ENCODE measurements at places on chromosomes 3 and 15.
A peak's percentile ranks its signal among the peaks of the same experiment; 100 is the strongest.

- DNase-seq, result no peak
Observed at GRCh38 chr3:58345457-58345856, 12.8 kb downstream of the PXK start.

DNA sequence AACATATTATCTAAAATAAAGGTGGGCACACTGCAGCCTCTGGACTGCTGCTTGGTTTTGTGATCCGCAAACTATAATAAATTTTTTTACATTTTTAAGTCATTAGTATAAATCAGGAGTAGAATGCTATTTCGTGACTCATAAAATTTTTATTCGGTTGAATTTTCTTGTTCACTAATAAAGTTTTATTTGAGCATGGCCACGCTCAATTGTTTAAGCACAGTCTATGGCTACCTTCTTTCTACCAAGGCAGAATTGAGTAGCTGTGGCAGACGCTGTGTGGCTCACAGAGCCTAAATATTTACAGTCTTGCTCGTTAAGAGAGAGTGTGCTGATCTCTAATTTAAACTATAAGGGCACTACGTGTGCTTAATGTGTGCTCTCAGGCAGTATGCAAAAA, 28.9 kb downstream of the ROBO2 start:
- no peak for DNase-seq

DNA sequence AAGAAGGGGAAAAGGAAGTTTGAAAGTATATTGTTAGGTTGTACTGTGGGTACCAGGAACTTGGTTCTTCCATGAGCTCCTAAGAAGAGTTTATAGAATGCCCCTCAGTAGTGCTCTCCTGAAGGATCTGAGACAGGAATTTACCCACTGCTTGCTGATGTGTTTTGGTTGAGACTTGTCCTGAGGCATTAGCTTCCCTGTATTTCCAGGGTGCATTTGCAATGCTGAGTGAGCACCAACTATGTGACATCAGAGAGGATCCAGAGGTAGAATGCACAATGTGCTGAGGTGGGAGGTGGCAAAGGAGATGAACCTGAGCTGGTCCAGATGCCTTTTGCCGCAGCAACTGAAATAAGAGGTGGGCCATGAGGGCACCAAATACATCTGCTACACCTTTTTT, 64.3 kb upstream of the LRRC3B start:
- DNase-seq, result no peak

DNA sequence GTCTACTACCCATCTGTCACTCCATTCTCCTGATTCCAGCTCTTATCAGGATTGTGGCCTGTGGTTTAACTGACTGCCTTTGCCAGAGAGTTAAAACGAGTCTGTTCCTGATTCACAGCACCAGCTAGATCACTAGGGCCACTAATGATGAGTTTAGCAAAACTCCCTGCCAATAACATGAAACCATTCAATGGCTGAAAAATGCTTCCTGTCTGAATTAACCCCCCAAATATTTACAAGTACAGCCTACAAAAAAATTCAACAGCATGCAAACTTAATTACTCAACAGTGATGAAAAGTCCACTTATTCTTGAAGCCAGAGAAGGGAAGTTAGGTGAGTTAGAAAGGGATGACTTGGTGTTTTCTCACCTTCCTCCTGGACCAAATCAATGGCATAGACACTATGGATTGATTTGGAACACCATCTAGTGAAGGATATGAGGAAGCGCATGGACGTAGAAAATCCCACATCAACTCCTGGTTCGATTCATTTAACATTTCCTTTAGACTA, 141.4 kb downstream of the TGFBR2 start:
- peak; percentile 74 for DNase-seq

DNA sequence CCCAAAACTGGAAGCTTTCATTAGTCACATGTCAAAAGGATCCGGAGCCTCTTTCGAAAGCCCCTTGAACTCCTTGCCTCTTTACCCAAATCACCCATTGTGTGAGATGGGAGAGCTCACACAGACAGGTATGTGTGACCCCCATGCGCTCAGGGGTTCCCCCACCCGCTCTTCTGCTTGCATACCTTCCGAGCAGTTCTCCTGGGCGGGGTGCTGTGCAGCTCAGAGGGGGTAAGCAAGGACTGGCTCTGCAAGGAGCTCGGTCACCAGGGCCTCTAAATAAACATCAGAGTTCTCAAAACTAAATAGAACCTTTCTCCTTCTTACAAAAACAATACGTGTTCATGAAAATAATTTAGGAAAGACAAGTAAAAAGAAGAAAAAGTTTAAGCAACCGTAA, 55.7 kb downstream of the PXYLP1 start:
- DNase-seq, result no peak

DNA sequence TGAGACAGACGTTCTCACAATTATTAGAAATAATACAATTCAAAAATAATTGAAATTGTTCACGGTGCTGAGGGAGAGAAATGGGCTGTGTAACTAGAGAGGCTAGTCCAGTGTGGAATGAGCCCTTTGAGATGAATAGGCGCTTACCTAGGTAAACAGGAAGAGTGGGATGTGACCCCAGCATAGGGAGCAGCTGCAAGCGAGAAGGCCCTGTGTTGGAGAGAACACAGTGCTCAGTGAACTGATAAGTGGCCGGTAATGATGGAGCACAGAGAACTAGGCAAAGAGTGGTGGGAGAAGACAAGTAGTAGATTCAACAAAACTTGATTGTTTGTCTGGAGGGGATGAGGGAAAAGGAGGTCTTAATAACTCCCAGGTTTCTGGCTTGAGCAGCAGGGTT, 103.9 kb downstream of the HCN4 start:
- no peak for DNase-seq

DNA sequence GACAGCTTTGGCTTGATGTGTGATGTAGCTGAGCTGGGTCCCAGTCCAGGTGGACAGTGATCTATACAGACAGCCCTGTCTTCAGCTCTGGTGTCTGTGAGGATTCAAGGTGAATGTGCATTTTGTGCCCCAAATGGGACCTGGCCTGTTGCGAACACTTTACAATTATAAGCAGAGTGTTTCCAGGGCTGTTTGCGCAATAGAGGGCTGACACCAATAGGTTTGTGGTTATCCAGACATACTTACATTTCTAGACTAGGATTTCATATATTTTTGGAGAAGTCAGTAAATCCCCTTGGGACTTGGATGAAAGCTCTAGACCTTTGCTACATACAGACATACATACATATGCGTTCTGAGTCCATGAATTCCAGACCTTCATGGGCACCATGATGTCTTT, 4.2 kb upstream of the TATDN2 start:
- no peak for DNase-seq

GRCh38 chr15:92751528-92751927, 96.0 kb upstream of the FAM174B start:
- DNase-seq, result no peak

GRCh38 chr3:86562090-86562489, 428.9 kb downstream of the VGLL3 start:
- DNase-seq, result no peak

DNA sequence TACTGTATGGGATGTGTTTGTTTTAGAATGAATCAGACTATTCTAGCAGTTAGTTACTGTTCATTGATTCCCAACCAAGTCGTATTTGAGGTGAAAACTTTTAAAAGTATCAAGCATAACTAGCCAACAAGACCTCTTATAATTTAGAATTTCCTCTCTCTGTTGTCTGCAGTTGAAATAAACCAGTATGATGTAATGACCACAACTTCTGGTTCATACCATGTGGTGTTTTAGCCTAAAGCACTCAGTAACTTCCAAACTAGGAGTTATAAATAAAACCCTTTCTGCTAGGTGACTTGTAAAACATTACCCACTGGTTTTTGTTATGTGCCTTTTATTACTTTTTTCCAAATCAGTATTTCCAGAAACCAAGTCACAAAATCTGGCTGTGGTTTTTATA, 19.8 kb upstream of the P2RY12 start:
- DNase-seq, result peak; percentile 42

DNA sequence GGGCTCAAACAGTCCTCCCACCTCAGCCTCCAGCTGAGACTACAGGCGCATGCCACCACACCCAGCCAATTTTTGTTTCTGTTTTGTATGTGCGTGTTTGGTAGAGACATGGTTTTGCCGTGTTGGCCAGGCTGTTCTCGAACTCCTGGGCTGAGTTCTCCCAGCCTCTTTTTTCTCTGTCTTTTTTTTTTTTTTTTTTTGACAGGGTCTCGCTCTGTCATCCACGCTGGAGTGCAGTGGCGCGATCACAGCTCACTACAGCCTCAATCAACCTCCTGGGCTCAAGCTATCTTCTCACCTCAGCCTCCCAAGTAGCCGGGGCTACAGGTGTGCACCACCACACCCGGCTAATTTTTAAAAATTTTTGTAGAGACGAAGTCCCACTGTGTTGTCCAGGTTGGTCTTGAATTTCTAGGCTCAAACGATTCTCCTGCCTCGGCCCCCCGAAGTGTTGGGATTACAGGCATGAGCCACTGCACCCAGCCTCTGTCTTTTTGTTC, 867 bp upstream of the DCAF1 start:
- DNase-seq, result no peak

GRCh38 chr3:16319307-16319706, 54.3 kb downstream of the OXNAD1 start:
- no peak for DNase-seq

DNA sequence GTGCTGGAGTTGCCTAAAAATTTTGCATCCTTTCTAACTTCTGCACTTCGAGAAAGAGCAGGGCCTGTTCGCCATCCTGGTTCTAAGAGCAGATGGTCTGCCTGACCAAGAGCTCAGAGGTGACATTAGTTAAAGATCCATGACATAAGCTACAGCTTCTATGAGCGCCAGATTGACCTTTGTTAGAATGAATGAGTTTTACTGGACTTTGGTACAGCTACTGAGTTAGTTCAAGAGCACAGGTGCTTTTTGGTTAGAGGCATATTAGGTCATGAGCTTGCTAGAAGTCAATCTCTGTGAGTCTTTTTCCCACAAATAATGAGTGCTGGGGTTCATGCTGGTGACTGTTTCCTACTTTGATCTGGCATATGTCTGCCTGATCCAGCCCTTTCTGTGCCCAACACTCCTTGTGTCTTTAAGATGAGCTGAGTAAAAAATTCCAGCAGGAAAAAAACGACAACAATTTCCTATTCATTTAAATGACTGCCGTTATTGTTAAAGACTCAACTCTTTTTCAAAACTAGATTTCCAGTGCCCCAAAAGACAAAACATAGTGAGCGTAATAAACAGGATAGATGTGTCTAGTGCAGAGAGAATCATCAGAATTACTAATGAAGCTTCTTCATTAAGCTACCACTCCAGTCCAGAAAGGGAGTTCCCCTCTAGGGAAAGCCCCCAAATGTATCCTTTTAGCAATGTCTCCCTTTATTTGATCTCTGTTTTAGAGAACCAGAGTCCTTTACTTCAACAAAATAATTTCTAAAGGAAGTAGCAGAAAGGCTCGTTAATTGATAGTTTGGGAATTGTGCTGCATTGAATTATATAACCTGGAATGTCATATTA, 152.9 kb downstream of the SLCO3A1 start:
- DNase-seq, result no peak

DNA sequence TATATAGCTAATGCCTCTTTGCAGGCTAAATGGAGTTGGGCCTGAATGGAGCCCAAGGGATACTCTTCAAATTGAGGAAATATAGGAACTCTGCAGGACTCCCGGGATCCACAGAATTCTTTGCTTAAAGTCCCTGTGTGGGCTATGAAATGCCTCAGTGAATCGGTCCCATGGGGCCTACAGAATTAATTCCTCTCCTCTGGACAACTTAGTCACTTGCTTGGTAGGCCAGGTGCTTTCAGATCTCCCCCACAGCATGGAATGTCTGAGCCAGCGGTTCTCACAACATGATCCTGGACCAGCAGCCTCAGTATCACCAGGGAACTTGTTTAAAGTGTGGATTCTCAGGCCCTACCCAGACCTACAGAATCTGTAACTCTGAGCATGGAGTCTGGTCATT, 15.1 kb upstream of the PRICKLE2 start:
- DNase-seq, result no peak

- no peak for DNase-seq
Observed at GRCh38 chr3:11084677-11085076, 69.6 kb upstream of the HRH1 start.

Data from mesenchymal stem cell (in vitro differentiated cells and primary cell).